Posterior cingulate gyrus (tissue), 11 donors: ENCODE measurements at places on chromosomes 11 and 22.
A peak's percentile ranks its signal among the peaks of the same experiment; 100 is the strongest.

- DNase-seq, result no peak
These were observed 142.4 kb downstream of the MPPED1 start for GRCh38 chr22:43554259-43554636.

DNA sequence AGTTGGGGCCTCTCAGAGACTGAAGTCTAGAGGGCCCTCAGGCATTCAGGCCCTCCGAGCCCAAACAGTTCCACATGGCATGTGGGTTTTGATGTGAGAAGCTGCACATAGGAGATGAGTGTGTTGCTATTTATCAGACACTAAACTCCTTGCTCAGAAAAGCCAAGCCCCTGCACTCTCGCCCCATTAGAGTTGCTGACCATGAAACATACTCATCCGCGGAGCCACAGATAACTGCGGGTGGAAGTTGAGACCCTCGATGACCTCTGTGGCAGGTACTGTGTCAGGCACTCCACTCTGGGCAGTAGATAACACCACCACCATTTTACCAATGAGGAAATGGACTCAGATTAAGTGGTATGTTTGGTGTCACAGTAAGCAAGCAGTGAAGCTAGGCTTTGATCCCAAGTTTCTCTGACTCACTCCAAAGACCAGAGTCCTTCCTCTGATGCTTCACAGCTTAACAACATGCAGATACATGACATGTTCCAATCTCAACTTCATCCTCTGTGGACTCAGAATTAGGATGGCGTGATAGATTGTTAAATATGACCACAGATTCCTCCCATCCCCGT, 202.1 kb downstream of the ADAMTS15 start:
- DNase-seq, result no peak

GRCh38 chr11:43035086-43035485, 276.7 kb upstream of the API5 start:
- no peak for DNase-seq

- peak; percentile 32 for DNase-seq
These were observed 1.6 kb downstream of the MCAM start for GRCh38 chr11:119315131-119316015.

DNA sequence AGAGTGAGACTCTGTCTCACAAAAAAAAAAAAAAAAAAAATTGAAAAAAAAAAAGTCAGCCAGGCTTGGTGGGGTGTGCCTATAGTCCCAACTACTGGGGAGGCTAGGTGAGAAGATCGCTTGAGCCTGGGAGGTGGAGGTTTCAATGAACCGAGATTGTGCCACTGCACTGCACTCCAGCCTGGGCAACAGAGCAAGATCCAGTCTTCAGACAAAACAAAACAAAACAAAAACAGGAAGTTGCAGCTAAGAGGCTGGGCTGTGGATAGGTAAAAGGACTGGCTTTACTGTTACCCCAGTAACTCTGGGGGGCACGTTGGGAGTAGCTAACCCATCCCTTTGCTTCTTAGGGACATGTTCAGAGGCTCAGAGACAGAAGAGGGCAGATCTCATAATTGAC, 6.3 kb upstream of the PC start:
- DNase-seq, result no peak

DNA sequence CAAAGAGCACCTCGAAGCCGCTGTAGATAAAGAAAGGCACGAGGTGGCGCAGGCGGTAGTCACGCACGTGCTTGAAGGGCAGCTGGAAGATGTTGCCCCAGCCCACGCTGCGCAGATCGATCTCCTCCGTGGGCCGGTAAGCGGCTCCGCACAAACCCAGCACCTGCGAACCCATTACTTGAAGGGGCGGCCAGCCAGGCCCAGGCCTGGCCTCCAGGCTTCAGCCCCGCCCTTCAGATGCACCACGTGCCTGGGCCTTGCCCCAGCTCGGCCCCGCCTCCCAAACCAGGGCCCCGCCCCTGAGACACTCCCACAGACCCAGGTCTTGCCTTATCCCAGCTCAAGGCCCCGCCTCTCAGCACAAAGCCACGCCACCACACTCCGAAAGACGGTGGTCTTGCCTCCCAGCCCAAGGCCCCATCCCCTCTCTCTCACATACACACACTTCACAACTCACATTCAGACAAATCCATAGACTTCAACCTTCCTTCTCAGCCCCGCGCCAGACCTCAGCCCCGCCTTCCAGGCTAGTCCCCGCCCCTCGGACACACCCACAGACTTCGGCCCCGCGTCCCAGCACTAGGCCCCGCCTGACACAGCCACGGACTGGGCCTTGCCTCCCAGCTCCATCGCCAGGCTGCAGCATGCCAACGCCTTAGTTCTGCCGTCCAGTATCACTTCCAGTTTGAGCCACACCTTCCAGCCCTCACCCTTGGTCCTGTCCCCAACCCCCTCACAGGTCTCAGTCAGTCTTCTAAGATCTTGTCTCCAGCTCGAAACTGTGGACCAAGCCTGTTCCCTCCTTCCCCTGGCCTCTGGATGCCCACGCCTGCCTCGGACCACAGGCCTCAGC, 7.0 kb downstream of the UNC93B1 start:
- DNase-seq, result peak; percentile 74

- DNase-seq, result no peak
These were observed 101.1 kb upstream of the FAT3 start for GRCh38 chr11:92123540-92123939.

GRCh38 chr22:43889860-43890253, 2.0 kb downstream of the PNPLA5 start:
- no peak for DNase-seq

GRCh38 chr22:46573781-46574437, 36.5 kb upstream of the CELSR1 start:
- DNase-seq, result no peak

DNA sequence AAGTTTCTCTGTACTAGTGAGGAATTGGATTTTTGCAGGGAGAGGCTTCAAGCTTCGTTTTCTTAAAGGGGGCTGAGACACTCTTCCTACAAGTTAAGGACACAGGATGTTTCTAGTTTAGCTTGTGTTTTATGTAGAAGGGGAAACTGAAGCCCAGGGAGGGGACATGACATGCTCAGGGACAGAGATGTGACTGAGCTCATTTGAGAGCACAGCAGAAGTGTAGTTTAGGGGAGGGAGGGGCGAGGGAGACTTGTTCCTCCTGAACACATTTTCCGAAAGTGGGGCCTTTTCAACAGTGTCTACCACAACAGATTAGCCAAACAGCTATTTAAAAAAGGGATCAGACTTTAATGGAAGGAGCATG, 148.1 kb downstream of the FBXO7 start:
- no peak for DNase-seq

GRCh38 chr22:45496451-45496941, 6.2 kb upstream of the FBLN1 start:
- no peak for DNase-seq

DNA sequence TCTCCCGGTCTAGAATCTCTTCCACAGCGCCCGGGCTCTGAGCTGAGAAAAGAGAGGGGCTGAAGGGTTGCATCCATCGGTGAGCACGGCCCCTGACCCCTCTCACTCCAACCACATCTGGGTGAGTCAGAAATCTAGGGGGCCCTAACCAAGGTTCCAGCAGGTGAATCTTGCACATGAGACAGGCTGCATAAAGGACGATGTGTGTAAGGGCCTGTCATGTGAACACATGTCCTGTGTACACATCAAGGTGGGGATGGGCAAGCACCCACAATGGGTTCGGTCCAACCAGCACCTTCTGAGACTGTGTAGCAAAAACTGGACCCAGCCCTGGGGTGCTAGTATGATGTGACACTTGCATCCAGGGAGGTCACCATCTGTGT, 1.2 kb downstream of the BET1L start:
- DNase-seq, result no peak

GRCh38 chr22:47918276-47918921, 1155.9 kb downstream of the TBC1D22A start:
- no peak for DNase-seq

DNA sequence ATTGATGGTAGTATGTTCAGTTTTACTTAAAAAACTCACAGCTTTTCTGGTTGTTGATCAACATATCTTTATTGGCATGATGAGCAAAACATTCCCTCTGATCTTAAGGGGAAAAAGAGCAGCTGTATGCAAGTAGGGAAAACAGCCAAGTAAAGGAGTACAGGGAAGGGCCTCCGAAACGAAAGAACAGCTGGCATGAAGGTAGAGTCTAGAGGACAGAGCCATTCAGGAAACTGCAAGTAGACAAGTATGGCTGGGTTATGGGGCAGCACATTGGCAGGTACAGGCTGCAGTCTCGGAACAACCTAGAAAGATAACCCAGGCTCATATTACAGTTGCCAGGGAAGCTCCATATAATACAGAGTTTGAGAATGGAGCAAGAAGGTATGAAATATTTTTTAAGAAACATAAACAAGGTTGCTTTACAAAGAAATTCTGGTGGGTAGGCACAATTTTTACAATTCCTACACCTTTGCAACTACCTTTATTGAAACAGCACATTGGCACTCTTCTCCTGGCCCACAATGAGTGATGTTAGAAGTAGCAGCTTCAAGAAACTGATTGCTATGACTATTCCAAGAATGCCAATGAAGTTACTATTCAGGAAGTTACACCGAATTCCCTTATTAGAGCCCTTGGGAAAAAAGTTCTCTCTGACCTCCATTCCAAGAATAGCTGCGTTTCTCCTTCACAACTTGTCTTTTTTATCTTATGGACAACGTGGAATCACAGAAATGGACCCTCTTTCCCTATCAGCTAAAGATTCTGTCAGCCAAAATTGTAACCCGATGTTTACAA, 45.2 kb downstream of the LGR4 start:
- DNase-seq, result no peak

DNA sequence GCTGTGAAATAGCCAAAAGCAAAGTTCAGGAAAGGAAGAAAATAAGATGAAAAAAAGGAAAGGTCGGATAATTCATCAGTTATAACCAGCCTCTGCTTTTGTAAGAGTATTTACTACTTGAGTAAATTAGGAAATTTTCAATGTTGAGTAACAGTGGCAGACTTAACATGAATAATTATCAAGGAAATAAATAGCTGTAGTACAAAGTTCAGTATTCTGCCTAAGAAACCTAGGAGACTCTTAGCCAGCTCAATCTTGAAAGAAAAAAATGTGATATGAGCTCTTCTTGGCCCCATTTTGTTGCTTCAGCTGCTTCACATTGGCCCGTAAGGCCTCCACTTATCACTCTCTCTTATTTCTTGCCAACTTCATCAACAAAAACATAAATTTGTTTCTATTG, 17.0 kb upstream of the DNAJB7 start:
- no peak for DNase-seq

DNA sequence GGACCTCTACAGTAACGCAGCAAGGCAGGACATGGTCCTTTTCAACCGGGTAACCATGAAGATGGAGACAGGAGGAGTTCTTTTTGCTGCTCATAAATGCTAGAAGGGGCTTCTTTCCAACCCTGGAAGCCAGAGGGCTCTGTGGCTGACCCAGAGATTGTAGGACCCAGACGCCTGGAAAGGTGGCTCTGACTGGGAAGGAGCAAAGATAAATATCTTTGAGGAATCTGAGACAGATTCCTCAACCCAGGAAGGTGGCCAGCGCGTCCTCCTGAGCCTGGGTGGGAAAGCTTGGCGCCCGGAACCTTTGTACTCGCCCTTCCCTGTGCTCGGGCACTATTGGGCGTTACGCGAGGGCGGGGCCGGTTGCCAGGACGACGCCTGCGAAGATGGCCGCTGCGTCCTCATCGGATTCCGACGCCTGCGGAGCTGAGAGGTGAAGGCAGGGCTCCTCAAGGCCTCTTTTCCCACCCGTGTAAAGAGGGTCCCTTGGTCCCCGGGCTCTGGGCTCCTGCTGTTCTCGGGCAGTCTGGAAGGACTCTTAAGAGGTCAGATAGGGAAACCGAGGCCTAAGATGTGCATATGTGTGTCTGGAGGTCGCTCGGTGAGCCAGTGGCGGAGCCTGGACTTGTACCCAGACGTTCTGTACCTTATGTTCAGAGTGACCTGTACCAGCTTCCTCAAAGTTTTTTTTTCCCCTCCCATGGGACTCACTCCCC, at the start of gene BBS1:
TSS of gene BBS1 (plus strand) at position 365 of the 719 bp plus-strand sequence. CDS start at position 390, 25 bp downstream.
- peak; percentile 91 for DNase-seq

GRCh38 chr11:86341382-86341781, 33.3 kb upstream of the CCDC81 start:
- no peak for DNase-seq

- no peak for DNase-seq
These were observed 30.6 kb downstream of the MUC6 start for GRCh38 chr11:1005928-1006327.

DNA sequence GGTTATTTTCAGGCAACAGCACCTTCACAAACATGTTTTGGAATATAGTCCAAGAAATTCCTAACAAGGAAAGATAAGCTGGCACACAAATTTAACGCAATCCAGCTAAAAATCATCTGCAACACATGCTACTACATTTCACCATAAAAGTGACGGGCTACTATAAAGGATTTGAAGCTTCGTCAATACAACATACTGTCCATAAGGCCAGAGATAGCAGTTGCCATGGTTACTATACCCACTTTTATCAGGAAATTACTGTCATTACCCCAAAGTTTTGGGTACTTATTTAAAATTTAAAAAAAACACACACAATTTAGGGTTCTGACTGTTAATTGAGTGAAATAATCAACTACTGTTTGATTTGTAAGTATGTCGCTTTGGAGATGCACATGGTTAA, 6.9 kb downstream of the PHF21A start:
- DNase-seq, result no peak

DNA sequence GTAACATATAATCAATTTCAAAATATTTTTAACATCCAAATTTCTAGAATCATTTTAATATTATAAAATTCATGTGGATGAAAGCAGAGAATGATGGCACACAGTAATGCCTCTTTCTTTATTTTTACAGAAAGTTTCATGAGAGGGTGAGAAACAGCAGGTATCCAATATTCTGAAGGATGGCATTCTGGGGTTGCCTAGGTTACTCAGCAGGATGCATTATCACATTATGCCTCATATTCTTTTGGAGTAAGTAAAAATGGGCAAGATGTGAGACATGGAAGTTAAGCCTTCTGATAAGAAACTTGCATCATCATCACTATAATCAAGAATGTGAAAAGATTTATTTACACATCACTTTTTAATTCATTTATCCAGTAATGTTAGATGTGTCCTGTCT, 148.7 kb upstream of the PGR start:
- no peak for DNase-seq

GRCh38 chr11:116240710-116241109, 532.1 kb downstream of the BUD13 start:
- no peak for DNase-seq

- DNase-seq, result no peak
These were observed 102.8 kb upstream of the CRYBB3 start for GRCh38 chr22:25096638-25097405.

- DNase-seq, result no peak
These were observed 10.1 kb downstream of the C22orf23 start for GRCh38 chr22:37943136-37943824.
